ENCODE measurements at places on chromosomes 1 and 21.

DNA sequence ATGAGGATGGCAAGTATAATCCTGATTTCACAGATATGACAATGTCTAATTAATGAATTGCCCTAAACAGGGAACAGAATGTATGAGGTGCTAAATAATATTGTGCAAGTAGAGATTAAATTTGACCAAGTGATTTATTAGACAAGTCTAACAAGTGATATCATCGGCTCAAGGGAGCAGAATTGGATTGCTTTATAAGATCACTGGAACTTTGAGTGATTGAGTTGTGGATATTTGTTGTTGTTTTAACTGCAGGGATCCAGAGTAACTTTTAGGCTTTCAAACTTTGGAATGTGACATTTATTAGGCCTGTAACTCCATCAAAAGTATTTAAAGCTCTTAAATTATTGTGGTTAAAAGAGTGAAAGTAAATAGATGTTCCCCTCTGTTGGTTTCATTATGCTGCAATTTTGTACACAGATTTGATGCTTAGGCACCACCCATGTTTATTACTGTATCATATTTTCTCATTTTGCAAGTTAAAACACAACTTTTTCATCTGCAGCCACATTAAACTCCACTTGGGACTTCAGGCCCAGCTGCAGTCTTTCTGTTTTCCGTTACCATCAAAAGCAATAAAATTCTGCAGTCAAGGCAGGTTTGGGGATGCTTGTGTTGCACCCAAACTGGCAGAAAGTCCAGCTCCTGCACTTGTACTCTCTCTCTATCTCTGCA is 206.6 kb downstream of the HLX start:
- no peak for DNase-seq

DNA sequence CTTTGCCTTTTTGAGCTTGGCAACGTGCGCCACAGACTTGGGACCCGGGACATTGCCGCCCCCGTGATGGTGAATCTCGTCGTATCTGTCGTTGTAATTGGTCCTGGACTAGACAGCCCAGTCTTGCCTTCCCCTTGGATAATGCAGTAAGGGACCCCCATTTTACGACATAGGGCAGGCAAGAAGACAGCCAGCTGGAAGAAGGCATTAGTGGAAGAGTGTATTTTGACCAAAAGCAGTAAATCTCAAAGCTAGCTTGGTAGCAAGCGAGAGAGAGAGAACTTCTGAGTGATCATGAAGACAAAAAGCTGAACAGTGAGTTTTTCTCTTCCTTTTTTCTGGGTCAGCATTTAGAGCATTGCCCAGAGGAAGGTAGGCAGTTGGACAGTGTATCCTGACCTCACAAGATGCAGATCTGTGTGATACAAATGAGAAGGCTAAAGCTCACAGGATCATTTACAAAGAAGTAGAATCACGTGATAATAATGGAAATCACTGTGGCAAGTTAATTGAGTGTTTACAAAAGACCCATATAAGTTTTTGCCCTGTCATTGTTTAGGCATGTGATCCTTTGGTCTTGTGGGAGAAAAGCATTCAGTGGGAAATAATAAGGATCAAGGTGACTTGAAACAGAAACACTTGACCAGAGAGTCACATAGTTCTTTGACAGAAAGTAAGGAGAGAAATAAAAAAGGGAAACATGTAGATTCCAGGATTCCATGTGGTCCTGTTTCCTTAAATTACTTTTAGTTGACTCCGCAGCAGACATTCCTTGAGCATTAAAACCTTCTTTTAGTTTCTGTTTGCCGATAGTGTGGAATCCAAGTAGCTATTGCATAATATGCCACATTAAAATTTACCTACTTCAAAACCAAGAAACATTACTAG is 66.3 kb downstream of the CNST start:
- no peak for DNase-seq

DNA sequence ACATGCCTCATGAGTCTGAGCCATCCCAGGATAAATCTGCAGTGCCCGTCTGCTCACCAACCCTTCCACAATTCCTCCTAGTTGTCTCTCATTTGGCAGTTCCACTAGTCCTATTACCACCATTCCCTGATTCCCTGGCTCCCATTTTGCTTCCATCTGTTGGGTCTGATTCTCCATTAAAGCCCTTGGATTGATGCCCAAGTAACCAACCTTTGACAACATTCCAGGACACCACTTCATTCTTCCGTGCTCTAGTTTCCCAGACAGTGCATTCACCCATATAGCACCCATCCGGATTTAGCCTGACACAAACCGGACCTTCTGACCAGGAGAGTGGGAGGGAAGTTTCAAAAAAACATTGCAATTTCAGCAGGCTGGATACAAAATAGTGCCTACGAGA is 189.4 kb upstream of the PALMD start:
- DNase-seq = no peak

GRCh38 chr1:203628201-203629015 is 1.8 kb downstream of the ATP2B4 start:
- DNase-seq = no peak

GRCh38 chr21:18041012-18041411 is 203.6 kb upstream of the CHODL start:
- no peak for DNase-seq

DNA sequence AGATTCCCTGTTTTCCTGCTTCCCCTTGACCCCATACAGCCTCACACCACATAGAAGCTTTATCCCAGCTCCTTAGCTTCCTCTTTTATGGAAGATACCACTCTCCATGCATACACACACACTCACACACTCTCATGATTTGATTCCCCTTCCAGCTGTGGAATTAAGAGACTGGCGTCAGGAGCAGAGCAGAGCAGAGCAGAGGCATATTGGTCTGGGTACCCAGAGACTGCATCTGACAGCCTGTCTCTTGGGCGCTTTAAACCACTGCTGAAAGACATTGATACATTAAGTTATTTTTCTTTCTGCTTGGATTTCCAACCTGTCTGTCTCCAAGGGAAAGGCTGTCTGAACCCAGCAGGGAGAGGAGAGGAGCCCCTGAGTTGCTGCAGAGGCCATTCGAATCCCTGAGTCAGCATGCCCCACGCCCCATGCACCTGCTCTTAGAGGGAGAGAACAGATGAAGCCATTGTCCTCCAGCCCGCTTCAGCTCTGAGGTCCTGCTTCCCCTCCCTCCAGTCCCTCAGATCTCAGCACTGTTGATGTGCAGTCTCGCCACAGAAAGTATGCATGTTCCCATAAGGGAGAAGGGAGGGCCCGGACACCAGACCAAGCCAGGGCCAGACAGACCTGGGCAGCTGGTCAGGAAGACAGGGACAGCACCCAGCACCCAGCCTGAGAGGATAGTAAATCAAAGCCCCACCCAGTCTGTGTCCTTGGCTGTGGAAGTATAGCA is 66.7 kb upstream of the GJB5 start:
- no peak for DNase-seq

DNA sequence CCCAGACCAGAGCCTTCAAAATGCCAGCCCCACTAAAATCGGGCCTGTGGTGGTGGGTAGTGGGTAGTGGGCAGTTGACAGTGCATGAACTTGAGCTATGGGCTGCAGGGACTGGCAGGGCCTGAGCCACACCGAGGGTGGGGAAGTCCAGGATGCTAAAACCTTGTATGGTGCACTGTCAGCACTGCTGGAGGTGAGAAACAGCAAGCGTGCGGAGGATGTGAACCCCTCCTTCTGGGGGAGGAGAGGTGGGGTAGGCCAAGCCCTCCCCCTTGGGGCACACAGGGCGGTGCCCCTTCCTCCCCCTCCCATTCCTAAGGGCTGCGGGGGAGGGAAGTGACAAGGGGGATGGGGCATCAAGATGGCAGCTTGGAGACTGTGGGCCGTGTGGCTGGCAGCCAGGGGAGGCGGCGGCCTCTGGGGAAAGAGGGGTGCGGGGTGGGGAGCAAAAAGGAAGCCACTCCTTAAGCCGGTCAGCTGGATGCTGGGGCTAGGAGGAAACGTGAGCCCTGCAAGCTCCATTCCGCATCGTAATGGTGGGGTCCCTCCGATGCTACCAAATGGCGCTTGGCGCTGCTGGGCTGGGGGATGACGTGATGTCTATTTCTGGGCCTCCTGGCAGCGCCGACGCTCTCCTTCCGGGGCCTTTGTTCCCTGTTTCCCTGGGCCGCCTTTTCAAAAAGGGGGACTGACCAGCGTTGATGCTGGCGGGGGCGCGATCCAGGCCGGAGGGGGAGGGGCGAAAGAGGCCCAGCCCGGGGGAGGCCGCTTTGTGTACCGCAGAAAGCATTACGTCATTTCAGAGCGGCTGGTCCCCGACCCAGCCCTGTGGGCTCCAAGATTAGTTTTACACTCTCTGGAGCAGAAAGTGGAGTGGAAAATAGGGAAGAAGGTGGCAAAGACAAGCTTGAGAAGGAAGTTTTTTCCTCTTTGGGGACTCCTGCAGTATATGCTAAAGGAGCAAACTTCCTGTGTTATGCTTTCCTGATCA is 809 bp downstream of the SYT11 start:
- no peak for DNase-seq

DNA sequence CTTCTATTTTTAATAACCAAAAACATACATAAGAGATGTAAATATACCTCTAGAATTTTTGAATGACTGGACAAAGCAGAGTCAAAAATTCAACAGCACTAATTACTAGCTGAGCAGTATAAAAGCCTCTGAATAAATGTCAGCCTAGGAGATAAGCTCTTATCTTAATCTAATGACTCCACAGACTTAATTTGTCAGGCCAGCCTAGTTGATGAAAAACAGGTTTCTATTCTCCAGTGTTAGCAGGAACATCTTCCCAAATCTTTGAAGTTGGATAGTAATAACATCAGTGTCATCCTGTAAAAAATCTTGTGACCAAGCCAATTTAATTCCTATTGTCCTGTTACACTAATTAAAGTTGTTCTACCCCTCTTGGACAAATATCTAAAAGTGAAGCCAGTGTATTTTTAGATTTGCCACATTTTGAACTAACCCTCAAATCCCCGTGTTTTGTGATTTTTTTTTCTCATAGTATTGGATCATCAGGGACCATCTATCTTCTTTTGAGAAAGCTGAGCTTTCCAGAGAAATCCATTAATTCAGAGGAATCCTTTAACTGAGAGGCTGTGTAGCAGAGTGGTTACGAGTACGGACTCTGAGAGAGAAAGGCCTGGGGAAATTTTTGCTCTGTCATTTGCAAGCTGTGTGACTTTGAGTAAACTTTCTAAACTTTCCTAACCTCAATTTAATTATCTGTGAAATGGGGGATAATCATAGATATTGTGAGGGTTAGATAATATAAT is 41.2 kb downstream of the LMO4 start:
- no peak for DNase-seq

DNA sequence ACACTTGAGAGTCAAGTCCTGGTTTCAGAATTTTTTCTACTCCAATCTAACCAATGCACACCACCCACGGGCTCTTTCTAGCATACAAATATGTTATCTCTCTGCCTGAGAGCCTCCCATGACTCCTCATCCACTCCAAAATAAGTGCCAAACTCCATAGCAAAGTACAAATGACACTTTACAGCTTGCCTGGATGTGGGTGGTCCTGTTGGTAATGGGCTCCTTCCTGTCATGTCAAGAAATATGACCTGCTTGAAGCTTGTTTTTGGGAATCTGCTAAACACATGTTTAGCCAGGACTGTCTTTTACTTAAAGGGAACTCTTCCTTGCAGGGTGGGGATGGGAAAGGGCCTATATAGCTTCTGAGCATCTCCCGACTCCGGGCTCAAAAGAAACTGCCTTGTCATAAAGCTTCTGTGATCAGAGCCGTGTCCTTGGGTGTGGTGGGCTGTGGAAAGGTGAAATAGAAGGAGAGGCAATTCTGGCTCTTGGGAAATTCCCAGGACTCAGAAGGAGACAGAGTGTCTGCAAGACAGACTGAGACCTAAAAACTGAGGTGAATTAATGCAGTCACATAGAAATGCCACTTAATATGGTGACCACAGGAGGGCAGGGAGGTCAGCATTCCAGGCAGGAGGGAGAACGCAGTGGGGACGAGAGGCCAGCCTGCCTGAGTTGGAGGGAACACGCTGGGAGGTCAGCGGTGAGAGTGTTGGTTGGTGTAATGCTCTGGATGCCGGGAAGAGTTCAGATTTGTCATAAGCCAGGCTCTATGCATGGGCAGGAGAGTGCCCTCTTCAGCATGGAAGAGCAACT is 6.1 kb upstream of the IGFN1 start:
- peak; percentile 50 for DNase-seq

- DNase-seq = no peak
Measured at GRCh38 chr1:161907265-161907664, 116.4 kb downstream of the OLFML2B start.

DNA sequence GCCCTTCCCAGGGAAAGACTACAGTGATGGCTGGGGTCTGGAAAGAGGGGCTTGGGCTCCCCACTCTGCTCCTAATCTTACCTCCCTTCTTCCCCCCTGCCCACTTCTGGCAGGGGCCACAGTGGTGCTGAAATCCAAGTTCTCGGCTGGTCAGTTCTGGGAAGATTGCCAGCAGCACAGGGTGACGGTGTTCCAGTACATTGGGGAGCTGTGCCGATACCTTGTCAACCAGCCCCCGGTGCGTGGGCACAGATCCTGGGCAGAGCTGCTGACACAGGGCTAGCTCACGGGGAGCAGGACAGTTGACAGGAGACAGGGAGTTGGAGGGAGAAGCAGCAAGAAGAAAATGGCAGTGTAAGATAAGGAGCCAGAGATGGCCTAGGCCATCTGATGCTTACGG is 2.4 kb downstream of the SLC27A3 start:
- no peak for DNase-seq

- no peak for DNase-seq
Measured at GRCh38 chr1:110083061-110083865, 12.8 kb upstream of the ALX3 start.

- no peak for DNase-seq
Measured at GRCh38 chr21:29115899-29116298, 14.5 kb upstream of the MAP3K7CL start.

GRCh38 chr1:110591956-110592355 is 14.2 kb downstream of the KCNA2 start:
- DNase-seq = no peak

- DNase-seq = no peak
Measured at GRCh38 chr1:215059947-215060346, 22.6 kb upstream of the KCNK2 start.

DNA sequence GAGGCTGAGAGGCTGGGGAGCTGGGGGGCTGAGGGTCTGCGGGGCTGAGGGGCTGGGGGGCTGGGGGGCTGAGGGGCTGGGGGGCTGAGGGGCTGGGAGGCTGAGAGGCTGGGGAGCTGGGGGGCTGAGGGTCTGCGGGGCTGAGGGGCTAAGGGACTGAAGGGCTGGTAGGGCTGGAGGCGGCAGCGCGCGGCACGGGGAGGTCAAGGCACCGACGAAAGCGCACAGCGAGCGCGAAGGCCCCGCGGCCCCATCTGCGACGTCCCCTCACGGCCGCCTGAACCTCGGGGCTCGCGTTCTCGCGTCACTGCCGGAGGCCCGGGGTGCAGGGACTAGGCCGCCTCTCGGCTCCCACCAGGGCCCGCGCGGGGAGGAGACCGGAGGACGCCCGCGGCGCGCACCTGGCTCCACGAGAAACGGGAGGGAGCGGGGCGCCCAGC is 356 bp downstream of the INTS11 start:
- no peak for DNase-seq

DNA sequence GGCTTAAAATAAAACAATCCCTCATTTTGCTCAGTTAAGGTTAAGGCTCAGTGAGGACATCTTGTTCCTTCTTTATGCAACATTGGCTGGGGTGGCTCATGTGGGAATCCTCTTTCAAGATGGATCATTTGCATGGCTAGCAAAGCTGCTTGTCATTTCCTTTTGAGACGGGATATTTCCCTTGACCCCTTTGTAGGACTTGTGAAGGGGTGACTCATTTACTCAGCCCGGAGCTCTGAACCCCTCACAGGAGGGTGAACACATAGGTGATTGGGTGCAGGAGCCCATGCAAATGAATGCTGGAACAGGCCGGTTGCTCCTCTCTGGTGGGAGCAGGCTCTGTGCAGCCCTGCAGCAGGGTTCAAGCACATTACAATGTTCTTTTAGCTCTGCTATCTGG is 15.8 kb upstream of the C8A start:
- no peak for DNase-seq

All from 8988T (cell line).